Caki2 (cell line): ENCODE measurements at places on chromosomes 7 and 10.

DNA sequence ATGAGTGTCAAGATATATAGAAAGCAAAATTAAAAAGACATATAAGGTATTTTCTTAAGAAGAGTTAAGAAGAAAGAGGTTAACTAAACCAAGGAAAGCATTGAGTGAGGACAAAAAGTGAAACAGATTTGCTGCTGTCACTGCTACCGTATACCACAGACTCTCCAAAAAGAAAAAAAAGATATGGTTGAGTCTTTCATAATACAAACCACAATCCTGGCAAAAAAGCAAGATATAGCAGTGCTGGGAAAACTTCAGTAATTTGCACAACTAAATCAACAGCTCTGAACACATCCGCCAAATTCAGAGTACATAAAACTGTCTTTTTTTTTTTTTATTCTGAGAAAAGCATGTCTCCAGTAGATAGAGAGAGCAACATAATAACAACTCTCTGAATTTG lies 114.7 kb downstream of the ETV1 start:
- DNase-seq = no peak

DNA sequence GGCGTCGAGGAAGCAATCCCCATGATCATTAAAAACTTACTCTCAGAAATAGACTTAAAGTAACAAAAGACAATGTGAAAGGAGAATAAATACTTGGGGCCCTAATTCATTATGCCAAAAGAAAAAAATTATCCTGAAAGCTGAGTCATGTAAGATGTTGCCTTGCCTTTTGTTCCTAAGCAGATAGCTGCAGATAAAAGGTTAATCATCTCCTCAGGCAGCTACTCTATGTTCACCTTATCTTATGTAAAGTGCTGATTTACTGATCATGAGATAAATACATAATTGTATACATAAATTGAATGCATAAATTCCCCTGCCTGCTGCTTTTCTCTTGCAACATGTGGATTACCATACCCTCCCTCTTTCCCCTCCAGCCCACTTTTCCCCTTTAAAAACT lies 28.1 kb upstream of the CREB3L2 start:
- peak; percentile 61 for DNase-seq

GRCh38 chr10:15385552-15386455 lies 14.7 kb upstream of the FAM171A1 start:
- no peak for DNase-seq

- peak; percentile 55 for DNase-seq
Observed at GRCh38 chr7:116571037-116571436, 46.2 kb downstream of the CAV1 start.

DNA sequence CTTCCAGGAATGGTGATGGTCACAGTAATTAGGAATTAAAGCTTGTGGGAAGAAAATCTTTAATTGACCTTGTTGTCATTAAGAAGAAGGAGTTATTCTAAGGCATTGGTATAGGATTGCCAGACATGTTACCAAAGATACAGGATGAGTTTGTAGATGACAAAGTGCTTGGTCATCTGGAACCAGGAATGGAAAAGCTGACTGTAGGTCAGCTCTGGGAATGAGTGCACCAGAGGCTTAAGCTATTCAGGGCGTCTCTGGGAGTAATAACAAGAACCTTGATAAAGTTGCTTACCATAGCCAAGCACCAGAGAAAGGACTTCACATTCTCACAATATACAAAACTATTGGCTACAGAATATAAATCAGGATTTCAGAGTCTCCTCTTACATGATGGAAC lies 89.0 kb downstream of the PHTF2 start:
- DNase-seq = peak; percentile 40

- DNase-seq = peak; percentile 13
Observed at GRCh38 chr10:6838118-6838517, 258.0 kb upstream of the PRKCQ start.

- no peak for DNase-seq
Observed at GRCh38 chr7:76267107-76267893, 35.2 kb upstream of the HSPB1 start.

GRCh38 chr7:117731455-117731854 lies 141.8 kb downstream of the CTTNBP2 start:
- no peak for DNase-seq

GRCh38 chr7:3995187-3995586 lies 686.9 kb upstream of the FOXK1 start:
- DNase-seq = no peak

GRCh38 chr7:46461334-46461777 lies 540.3 kb upstream of the IGFBP3 start:
- no peak for DNase-seq

DNA sequence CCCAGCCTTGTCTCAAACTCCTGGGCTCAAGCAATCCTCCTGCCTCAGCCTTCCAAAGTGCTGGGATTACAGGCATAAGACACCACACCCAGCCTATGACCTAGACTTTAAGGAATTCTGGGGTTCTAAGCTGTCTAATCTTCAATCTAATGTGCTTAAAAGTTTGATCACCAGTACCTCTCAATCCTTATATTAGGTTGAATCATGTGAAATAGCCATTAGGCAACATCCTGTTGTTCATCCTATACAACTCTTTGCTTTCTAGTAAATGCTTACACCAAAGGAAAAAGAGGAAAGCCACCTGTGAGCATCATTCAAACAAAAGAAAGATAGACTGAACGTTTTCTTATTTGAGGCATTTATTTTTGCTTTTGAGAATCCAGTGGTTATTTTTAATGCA lies 56.0 kb downstream of the ATOH7 start:
- no peak for DNase-seq

GRCh38 chr7:129657363-129657762 lies 45.8 kb downstream of the NRF1 start:
- DNase-seq = no peak

GRCh38 chr7:27762062-27762461 lies 22.1 kb downstream of the TAX1BP1 start:
- no peak for DNase-seq

DNA sequence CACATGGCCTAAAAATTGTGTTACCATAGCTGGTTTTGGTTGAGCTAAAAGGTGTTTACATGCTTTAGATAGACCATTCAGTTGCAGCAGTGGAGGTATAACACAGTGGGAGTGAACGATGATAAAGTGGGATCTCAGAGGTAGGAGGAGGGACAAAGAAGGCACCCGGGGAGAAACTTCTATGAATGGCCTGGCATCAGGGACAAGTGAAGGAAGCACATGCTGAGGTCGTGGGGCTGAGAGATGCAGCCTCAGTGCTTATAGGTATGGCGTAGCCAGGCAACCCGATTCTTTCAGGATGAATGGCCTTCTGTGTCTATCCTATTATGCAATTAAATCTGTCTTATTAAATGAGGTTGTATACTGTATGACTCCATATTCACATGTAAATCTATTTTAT lies 3.9 kb upstream of the CDK6 start:
- DNase-seq = no peak

DNA sequence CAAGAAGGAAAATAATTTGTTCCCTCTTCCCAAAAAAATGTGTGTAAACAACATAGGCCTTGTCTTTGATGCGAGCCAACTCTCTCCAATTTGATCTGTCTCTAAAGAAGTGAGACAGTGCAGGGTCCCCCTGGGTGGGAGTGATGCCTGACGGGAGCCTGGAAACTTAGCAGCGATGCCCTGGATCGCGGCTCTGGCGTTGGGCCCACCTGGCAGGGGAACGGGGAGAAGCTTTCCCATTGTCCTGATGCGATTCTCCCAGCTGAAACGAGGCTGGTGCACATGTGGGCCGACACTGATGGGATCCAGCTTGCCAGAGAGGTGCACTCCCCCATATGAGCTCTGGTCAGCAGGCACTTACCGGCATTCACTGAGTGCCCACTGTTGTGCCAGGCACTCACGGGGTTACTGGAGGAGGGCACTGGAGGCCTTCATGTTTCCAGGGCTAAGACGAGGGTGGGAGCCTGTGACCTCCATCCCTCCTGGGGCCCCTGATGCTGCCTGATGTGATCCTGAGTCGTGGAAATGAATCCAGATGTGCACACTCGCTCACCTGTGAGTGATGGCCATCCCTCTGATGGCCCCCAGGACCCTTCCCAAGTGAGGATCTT lies 132.8 kb downstream of the PTPN20 start:
- DNase-seq = no peak

DNA sequence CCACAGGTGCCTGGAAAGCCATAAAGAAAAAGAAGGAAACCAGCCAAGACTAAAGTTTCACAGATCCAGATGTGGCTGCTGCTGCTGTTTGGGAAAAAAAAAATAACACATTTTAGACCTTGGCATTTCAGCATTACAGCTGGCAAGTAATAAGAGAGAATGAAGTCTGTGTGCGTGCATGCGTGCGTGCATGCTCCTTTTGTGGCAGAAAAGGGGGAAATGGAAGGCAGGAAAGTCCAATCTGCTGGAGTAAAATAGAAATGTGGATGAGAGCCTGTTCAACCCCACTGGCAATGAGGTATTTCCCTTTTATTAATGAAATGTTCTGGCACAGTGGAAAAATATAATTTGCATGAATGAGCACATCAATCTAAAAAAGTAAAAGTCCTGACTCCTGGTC lies 137.0 kb upstream of the SEMA3A start:
- DNase-seq = peak; percentile 23

DNA sequence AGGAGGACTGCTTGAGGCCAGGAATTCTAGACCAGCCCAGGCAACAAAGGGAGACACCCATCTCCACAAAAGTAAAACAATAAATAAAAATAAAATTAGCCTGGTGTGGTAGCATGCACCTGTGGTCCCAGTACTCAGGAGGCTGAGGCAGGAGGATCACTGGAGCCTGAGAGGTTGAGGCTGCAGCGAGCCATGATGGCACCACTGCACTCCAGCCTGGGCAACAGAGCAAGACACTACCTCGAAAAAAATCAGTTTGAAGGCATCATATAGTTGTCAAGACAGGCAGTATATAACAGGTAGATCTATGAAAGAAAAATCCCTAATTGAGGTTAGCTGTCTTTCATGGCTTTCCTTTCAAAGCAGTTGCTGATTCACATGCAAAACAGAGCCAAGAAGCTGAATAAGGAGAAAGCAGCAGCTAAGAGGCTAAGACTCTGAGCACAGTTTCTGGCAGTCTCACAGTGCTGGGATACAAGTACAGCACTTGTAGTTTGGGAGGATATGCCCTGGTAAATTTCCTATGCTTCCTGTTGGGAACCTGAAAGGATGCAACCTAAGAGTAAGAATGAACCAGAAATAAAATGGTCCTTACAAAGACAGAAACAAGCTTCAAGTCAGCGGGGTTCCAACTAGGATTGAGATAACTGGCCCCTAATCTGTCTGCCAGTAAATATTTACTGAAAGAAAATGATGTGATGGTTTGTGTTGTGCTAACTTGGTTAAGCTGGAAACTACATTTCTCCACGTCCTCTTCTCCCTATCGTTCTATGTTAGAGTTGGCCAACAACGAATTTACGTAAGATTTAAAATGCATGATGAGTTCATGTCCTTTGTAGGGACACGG lies 368.5 kb upstream of the HPS1 start:
- DNase-seq = no peak

DNA sequence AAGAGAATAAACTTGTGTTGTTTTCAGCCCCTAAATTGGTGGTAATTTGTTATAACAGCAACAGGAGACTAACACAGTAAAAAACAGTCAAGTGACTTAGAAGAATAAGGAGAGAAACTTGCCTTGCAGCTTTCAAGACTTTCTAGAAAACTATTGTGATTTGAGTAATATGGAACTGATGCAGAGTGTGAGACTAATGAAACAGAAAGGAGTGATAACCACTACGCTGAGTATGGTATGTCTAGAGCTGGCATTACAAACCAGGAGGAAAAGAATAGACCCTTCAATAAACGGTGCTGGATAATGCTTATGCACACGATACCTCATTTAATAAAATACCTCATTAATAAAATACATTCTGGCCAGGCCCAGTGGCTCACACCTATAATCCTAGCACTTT lies 99.9 kb downstream of the CREM start:
- no peak for DNase-seq

- no peak for DNase-seq
Observed at GRCh38 chr10:125742465-125742864, 23.0 kb downstream of the EDRF1 start.

DNA sequence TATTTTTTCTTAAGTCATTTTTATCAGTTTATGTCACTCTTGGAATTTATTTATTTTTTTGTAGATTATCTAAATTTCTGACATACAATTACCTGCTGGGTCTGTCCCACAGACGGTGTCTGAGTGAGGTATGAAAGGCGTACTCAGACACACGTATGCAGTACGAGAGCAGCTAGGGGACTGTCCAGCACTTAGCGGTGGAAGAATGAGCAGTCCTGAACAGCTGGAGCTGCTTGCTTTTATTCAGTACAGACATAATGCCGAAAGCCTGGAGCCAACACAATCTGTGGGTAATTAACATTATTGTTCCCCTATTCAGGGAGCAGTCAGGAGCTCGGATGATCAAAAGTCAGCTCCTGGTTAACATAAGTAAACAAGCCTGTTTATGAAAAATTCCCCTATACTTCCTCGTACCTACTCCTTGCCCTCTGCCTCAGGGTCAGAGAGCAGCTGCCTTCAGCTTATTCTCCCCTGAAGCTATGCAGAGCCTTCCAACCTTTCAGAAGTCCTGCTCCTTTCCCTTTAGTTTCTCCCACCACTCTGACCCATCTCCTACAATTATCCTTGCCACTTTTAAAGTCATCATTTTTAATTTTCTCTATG lies 488.0 kb upstream of the POM121L12 start:
- DNase-seq = no peak

- DNase-seq = no peak
Observed at GRCh38 chr10:100141446-100142087, 44.3 kb downstream of the ERLIN1 start.

GRCh38 chr7:68805159-68805558 lies 793.1 kb upstream of the AUTS2 start:
- DNase-seq = no peak

DNA sequence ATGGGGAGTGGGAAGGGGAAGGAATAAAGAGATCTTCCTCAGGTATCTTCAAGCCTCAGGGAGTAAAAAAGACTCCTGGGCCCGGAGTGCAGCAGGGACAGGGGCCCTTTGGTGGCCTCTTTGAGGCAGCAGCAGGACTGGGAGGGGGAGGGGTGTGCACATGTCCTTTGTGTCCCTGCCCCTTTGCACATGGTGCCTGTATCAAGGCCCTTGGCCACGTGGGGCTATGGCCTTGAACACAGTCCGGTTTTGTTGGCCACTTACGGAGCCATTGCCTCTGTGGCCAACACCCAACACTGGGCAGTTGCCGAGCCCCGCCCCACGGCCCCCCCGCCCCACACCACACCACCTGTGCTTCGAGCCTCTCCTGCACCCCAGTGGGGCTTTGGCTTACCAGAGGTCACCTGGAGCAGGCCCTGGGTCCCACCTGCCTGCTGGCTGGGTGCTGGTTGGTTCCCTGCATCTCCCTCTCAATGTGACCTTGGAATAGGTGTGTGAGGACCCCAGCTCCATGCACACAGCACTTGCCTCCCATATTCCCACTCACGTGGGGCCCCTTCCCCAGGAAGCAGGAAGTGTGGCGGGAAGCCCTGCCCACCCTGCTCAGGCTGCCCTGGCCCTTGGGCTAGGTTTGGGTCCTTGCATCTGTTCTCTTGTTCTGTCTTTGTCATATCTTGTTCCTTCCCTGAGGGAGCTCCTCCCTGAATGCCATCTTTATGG lies 5.4 kb downstream of the SAP25 start:
- DNase-seq = no peak
